ENCODE measurements at places on chromosomes 4 and X.

GRCh38 chr4:40857956-40858355 is 108.2 kb downstream of the NSUN7 start:
- peak; percentile 51 for DNase-seq

- peak; percentile 55 for DNase-seq
Measured at GRCh38 chr4:112550728-112551127, 34.7 kb upstream of the NEUROG2 start.

GRCh38 chr4:26822546-26822945 is 38.1 kb upstream of the STIM2 start:
- peak; percentile 20 for DNase-seq

GRCh38 chr4:145482209-145483037 is 770 bp downstream of the SMAD1 start:
- DNase-seq, result peak; percentile 74

DNA sequence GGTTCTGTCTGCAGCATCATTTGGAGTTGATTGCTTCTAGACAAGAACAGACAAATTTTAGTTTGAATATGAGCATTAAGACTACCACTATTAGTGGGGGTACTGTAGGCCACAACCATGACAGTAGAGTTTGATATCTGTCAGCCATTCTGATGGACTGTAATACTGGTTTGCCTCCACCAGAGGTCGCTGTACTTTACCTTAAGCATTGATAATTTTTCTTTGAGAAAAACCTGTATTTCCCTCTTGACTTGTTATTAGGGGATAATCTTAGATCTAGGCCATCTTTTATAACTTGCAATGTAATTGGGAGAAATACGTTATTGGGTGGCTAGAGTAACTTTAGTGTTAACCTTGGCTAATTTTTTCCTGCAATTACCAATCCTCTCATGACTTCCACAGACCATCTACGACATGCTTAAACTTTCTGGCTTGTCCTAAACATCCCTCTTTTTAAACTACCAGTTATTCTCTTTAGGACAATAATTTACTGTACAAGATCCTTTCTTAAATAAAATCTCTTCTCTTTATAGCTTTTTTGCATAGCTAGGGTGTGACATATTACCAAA is 562.4 kb downstream of the MAGEB5 start:
- no peak for DNase-seq

DNA sequence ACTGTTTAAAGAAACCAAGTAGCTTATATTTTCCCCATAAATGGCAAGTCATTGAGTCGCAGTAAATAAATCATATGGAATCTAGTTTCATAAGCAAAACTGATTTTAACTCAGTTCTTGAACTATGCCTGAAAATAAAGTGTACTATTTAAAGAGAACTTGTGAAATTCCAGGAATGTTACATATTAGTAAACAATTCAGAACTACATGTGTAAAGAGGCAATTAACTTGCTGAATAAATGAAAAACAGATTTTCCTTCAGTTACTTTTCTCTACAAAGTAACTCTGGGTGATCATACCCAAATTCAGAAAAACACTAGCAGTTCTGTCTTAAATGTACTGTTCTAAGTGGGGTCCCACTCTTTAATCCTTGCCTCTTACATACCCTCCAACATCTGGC is 236.1 kb upstream of the EDNRA start:
- DNase-seq, result no peak

GRCh38 chrX:134658760-134659023 is 421 bp upstream of the PLAC1 start:
- no peak for DNase-seq

DNA sequence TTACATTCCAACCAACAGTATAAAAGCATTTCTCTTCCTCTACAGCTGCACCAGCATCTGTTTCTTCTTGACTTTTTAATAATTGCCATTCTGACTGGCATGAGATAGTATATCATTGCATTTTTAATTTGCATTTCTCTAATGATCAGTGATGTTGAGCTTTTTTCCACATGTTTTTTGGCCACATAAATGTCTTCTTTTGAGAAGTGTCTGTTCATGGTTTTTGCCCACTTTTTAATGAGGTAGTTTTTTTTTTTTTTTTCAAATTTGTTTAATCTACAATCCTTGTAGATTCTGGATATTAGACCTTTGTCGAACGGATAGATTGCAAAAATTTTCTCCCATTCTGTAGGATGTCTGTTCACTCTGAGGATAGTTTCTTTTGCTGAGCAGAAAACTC is 39.5 kb upstream of the TBC1D19 start:
- DNase-seq, result no peak

GRCh38 chr4:38128478-38129459 is 168.6 kb downstream of the PTTG2 start:
- DNase-seq, result peak; percentile 86

- no peak for DNase-seq
Measured at GRCh38 chr4:155973639-155974475, 20.2 kb upstream of the CTSO start.

- DNase-seq, result no peak
Measured at GRCh38 chr4:132238697-132239096, 910.4 kb upstream of the PCDH10 start.

- no peak for DNase-seq
Measured at GRCh38 chr4:73777612-73778011, 37.2 kb downstream of the CXCL8 start.

Measured in suppressor macrophage (primary cell).